ENCODE measurements at places on chromosomes 2 and 18. TPM values are rescaled to one million over a fixed set of nuclear protein-coding genes. Genes with fewer than 3 reads are reported as not detected.

The COL4A4 gene
- 1.9 TPM for total RNA-seq

The KCNK3 gene
- 0.30 TPM for total RNA-seq

The RNF125 gene
- total RNA-seq, result 14.4 TPM

The HOXD10 gene
- not detected for total RNA-seq

The SERPINB4 gene
- total RNA-seq, result 0.53 TPM

The DTNA gene
- total RNA-seq, result 16.9 TPM

The CTAGE1 gene
- total RNA-seq, result not detected

The RPS27A gene
- total RNA-seq, result 1,430 TPM

The TGFA gene
- 3.0 TPM for total RNA-seq

Measured in WTC11 (cell line).